ENCODE measurements at places on chromosomes 3 and 15.

DNA sequence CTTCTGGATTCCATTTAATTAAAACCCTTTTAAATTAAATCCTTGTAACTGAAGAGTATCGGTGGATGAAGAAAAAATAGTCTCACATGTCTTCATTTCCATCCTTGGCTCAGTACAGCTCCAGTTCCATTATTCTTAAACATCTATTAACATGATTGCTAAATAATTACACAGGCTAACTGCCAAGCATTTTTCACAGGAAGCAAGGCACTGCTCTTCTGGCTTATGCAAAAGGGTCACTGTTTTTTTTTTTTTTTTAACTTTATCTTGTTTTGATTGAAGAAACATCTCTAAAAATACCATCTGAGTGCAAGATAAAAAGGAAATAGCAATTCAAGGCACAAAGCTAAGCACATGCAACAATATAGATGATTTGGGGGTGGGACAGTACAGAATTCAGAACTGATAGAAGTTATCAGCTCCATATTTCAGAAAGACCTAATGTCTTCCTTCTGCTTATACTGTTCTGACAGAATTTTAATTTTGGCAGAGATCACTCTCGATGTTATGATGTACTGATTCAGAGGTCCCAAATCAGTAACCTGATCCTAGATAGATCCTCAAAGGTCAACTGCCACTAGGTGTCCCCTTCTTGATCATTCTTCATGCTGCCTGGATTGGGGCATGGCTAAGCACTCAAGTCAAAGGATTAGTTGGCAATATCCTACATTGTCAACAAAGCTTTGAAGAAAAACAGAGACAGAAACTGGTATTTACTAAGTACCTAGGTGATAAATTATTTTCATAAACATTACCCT, 57.8 kb upstream of the ACTC1 start:
- DNase-seq: peak; percentile 7

DNA sequence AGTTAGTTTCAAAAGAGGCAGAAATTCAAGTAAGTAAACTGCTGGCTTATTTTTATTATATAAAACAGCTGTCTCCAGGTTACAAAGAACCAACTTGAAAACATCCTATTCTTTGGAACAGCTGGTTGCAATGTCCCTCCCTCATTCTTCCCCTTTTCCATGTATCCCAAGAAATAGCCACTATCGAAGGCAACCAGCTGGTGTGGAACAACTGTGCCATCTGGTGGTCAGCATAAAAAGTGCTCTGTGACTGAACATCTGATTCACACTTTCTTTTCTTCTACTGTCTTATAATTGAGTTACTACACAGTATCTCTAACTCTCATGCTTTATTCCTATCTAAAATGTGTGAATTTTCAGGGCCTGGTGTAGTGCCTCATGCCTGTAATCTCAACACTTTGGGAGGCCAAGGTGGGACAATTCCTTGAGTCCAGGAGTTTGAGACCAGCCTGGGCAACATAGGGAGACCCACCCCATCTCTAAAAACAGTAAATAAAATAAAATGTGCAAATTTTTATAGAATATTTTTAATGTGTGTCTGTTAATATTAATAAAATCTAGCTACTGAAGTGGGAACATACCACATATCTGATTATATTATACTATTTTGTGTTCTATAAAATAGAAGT, 9.6 kb downstream of the OSBPL11 start:
- DNase-seq: peak; percentile 75

DNA sequence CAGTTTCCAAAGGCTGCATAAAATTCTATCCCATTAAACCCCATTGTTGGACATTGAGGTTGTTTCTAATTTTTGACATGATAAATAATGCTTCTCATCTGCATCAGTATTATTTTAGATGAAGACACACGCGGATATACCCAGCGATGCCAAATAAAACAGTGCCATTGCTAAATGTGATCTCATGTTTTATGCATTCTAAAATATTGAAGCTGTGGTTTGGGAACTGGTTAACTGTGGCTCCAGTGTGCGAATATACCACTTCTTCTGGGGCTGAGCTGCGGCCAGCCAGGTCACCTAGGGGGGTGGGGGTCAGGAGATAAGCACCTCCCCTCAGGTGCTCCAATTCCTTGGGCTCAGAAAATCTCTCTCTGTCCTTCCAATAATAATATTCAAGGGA, 230.0 kb downstream of the ADAMTS9 start:
- peak; percentile 79 for DNase-seq

- DNase-seq: no peak
Observed at GRCh38 chr3:128970740-128971047, 23.2 kb downstream of the CFAP92 start.

DNA sequence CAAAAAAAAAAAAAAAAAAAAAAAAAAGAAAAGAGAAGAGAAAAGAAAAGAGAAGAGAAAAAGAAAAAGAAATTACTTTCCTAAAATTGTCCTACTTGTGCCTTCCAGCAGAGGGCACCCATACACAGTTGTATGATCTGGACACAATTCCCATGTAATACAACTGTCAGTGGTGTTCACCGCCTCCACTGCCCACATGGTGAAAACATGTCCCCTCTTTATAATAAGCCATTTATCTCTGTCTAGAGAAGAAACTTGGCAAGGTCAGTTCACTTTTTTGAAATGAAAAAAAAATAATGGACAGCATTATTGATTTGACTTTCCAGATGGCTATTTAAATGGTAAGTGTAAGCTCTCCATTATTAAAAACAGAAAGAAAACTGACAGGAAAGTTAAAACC, 459.4 kb downstream of the GBE1 start:
- DNase-seq: peak; percentile 65

GRCh38 chr3:14268897-14269296, 90.3 kb downstream of the LSM3 start:
- no peak for DNase-seq

GRCh38 chr3:164004205-164004604, 1074.1 kb downstream of the SI start:
- no peak for DNase-seq

- no peak for DNase-seq
Observed at GRCh38 chr3:36933540-36934296, 11.1 kb downstream of the TRANK1 start.

DNA sequence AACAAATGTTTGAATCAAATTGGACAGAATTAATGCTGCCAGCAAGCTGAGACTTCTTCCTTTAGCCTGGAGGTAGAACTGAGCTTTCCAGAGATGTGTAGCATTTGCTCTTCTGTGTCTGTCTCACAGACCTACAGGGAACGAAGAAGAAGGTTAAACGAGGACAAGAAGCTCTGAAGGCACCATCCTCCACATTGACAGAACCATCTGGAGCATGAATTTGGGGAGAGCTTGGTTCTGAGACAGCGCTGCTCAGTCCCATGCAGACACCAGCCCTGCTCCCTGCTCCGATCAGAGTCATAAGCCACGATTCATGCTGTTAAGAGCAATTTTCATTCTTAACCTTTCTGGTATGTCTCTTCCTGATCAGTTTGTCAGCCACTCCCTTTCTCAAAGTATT, 7.7 kb upstream of the KY start:
- no peak for DNase-seq

DNA sequence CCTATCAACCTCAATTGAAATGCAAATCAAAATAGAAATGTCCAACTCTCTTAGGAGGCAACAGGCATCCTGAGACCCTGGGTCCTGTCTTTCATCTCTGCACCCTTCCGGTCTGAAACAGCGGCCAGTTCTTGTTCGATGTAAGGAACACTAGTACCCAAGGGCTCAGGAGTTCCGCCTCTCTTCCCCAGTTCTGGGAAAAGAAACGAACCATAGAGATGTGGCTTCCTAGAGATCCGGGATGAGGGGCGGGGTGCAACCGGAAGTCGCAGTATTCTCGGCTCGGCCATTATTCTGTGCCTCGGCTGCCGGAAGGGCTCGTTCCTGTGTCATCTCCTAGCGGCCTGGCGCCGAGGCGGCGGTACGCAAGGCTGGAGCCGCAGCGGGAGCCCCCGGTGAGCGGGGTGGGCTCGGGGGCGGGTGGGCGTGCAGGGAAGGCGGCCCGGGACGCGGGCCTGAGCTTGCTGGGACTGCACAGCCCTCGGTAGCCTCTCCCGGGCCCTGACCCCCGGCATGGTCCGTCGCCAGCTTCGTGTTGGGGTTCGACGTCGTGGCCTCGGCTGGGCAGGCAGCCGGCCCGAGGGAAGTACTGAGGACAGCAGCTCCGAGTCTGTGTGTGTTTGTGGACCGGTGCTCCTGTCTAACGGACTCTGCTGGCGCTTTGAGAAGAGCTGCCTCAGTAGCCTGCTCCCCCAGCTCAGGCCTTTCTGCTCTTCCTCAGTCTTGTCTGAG, at the start of gene ZNF197:
Gene ZNF197 (plus strand): TSS at position 288 of the 732 bp plus-strand sequence. CDS start 4,119 bp downstream, outside the sequence.
- DNase-seq: peak; percentile 94

GRCh38 chr3:51997935-51998596, 2.4 kb upstream of the RPL29 start:
- DNase-seq: no peak

Measured in fibroblast of skin of scalp (primary cell).